Choroid plexus epithelial cell (primary cell): ENCODE measurements at places on chromosomes 16 and 17.

GRCh38 chr16:72844225-72844920 is 203.6 kb downstream of the ZFHX3 start:
- no peak for DNase-seq

DNA sequence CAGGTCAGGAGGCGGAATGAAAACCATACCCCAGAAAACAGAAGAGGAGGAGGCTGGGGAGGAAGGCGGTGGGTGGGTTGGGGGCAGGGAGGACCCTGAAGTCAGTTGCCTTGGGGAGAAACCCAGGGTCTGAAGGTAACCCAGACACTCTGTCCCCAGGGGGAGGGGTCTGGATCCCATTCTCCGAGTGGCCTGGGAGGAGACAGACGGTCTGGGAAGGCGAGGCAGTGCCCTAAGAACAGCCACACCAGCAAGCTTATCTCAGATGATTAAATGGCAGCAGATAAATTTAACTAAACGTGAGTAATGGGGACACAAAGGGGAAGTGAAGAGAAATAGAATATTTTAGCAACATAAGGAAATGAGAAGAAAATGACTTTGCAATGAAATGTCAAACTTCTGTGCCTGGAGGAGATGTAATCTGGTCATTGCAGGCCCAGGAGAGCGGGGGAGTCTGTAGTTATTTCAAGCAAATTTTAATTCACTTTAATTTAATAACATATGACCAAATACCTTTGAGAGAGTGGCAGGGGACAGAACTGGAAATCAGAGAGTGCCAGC is 21.4 kb upstream of the ZFP90 start:
- DNase-seq: no peak

DNA sequence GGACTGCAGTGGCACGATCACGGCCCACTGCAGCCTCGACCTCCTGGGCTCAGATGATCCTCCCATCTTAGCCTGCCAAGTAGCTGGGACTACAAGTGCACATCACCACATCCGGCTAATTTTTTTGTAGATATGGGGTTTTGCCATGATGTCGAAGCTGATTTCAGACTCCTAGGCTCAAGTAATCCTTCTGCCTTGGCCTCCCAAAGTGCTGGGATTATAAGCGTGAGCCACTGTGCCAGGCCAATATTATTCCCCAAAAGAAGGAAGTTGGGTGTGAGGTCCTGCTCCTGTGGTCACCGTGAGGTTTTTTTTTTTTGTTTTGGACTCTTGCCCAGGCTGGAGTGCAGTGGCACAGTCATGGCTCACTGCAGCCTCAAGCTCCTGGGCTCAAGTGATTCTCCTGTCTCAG is 1.5 kb downstream of the AMZ2 start:
- DNase-seq: no peak

- DNase-seq: no peak
Observed at GRCh38 chr17:74639704-74640151, 16.2 kb upstream of the CD300E start.

GRCh38 chr16:85974428-85975375 is 75.7 kb downstream of the IRF8 start:
- no peak for DNase-seq

DNA sequence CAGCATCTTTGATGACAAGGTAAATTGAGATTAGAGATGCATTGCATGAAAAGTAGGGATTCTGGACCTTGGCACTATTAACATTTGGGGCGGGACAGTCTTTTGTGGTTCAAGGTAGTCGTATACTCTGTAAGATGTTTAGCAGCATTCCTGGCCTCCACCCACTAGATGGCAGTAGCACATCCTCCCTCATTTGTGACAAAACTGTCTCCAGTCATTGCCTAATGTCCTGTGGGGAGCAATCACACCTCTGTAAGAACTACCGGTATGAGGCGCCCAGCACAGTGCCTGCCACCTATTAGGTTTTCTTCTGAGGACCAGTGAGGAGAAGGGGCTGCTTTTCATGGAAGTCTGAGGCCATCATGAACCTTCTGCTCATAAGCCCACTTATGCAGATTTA is 180.8 kb downstream of the RBFOX1 start:
- no peak for DNase-seq

- DNase-seq: peak; percentile 74
Observed at GRCh38 chr17:51764387-51764971, 394.0 kb downstream of the CA10 start.

DNA sequence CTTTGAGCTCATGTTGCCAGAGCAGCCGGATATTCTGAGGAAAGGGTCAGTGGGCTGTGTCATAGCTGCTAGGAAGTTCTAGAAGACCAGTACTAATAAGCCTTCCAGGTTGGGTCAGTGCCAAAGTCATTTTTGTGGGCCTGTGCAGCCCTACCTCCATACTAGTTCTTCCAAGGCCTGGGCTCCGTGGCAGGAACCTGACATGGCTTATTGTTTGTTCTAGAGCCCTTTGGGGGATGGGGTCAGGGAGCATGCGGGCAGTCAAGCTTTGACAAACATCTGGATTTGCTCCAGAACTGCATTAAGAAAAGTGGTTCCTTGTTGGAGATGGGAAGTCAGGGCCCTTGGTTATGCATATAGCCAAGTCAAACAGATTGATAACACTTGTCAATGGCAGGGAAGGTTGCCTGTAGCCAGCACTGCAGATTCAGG is 7.6 kb downstream of the ALKBH5 start:
- peak; percentile 33 for DNase-seq

DNA sequence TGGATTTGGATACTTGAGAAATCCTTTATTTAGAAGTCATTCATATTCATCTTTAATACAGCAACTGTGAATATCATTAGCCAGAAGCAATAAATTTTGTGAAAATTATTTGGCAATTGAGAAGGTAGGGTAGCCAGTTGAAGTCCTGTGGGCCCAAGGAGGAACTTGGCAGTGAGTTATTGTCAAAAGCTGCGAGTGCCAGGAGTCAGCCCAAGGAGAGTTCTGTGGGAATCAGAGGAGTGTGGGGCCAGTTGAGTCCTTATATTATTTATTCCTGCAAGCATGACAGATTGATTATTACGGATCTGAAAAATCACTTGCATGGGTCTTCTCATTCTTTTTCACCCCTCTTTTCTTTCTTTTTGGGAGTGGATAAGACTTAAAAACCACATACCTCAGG is 38.3 kb downstream of the PRKCA start:
- no peak for DNase-seq

DNA sequence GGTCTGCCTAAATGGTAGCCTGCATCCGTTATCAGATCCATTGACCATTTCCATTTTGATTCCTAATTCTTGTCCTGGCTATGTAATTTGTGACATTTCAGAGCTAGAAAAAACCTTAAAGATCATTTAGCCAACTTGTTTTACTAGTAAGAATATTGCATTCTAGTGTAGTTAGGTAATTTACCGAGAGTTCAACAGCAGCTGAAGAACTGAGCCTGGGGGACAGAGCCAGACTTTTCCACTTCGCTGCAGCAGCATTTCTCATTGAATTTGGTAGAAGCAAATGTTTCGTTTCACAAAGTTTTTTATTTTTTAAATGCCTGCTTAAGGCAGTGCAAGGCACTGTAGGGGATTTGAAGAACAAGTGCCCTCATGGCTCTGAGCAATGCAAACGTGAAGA is 59.2 kb upstream of the MARCHF10 start:
- no peak for DNase-seq

DNA sequence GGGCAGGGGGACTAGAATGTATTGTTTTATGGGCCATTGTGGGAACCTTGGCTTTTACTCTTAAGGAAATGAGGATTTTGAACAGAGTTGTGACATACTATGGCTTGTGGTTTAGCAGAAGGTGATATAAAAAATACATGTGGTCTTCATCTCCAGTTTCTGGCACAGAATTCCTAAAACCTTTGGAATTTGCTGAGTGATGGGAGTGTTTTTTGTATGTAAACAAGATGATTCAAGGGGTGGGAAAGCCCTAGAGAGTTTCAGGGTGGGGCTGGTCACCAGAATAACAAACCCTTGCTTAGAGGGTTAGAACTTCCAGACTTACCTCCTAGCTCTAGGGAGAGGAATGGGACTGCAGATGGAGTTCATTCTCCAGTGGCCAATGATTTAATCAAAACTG is 316.1 kb downstream of the PHKB start:
- DNase-seq: peak; percentile 26

DNA sequence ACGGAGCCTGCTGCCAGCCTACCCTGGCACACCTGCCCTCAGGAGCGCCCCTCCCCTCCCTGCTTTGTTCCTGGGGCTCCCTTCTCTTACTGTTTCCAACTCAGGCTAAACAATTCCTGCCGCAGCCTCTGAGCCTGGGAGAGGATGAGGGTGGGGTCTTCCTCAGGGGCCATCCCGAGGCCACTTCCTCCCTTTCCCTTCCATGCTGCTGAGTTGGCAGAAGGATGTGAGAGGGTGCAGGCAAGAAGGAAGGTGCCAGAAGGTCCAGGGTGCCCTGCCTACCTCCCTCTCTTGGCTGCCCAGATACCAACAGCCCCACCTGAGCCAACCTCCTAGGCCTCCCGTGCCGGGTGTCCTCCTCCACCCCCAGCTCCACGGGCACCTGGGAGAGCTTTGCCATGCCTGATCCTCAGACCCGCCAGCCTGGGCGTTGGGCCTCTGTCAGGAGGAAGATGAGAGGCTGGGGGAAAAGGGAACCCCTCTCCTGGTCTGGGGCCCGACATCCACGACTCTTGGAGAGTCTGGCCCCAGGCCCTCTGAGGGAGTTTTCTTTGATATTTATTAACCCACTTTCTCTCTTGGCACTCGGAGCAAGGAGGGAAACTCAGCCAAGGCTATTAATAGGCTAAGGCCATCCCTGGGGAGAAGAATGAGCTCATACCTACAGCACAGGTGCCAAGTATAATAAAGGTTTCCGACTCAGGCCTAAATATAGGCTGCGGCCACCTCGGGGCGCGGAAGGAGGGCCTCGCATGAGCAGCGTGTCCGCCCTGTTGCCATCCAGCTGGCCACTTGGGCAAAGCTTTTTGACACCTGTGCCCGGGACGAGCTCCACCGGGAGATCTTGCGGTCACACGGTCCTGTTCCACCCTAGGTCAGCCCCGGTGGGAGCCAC is 232.0 kb downstream of the ENGASE start:
- no peak for DNase-seq

- DNase-seq: no peak
Observed at GRCh38 chr17:27269201-27269600, 24.7 kb upstream of the WSB1 start.

DNA sequence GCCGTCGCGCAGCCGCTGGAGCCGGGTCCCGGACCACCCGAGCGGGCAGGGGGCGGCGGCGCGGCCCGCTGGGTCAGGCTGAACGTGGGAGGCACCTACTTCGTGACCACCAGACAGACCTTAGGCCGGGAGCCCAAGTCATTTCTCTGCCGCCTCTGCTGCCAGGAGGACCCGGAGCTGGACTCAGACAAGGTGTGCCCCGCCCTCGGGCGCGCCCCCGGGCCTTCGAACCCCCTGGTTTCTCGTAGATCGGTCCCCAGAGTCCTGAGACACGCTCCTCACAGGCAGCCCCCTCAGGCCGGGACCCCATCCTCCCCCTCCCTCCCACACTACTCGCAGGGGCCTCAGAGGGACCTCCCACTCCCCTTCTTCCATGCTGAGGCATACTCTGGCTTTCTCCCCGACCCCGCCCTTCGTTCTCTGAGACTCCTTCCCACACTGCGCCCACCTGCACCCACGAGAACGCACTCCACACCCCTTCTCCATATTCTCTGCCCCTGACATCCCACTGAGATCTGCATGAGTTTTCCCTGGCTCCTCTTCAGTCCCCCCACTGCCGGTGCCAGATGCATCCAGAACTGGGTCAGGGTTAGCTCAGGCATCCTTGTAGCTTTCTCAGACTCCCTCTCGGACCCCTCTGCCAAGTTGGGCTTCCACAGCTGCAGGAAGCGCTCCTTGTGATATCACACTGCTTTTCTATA is 523 bp downstream of the KCTD2 start:
- DNase-seq: no peak

DNA sequence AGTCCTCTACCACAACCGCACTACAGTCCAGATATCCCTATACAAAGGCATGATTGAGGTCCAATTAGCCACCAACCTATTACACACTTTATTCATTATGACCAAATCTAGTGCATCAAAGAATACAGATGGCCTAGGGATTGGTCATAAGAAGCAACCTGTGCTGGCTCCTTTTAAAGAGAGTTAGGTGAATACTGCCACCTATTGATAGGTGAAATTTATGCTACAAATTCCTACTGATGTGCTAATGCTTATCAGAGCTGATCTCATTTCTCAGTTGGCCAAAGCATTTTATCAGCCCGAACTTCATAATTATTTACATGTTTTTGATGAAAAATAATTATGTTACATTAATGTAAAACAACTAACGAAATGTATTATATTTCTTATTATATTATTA is 166.3 kb downstream of the ANKFN1 start:
- peak; percentile 71 for DNase-seq

GRCh38 chr17:13807103-13807502 is 205.4 kb upstream of the HS3ST3A1 start:
- no peak for DNase-seq

GRCh38 chr16:49605536-49606254 is 232.1 kb downstream of the C16orf78 start:
- no peak for DNase-seq

DNA sequence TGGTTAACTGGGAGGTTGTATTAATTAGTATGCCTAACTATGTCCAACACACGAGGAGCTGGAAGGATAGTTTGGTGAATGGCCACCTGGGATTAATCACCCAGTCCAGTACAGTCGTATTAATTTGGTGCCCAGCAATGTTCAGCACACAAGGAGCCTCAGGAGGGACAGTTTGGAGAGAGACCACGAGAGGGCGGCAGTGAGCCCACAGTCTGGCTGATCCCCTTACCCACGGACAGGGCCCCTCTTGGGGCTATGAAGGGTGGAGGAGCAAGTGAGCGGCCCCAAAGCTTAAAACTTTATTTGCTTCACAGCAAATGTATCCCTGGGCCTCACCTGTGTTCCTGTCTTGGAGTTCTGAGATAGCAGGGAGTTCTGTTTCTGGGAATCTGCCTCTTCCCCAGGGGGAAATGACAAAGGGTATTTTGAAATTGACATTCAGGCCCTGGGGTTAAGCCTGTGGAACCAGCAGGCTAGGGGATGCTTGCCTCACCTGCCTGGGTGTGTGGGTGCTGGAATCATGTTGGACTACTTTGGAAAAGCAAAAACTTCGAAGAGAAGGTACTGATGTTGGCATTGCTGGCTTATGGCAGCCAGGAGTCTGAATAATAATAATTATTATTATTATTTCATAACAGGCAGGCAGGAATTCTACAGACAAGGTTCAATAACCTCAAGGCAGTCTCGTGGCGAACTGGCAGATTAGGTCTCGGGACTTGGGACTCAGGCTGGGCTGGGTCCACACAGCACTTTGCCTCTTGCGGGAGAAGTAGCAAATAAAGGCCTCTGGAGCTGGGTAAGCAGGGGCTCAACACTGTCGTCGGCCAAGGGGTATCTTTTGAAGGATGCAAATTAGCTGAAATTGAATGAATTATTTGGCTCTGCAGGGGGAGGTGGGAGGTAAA is 227.6 kb upstream of the ASIC2 start:
- peak; percentile 31 for DNase-seq

DNA sequence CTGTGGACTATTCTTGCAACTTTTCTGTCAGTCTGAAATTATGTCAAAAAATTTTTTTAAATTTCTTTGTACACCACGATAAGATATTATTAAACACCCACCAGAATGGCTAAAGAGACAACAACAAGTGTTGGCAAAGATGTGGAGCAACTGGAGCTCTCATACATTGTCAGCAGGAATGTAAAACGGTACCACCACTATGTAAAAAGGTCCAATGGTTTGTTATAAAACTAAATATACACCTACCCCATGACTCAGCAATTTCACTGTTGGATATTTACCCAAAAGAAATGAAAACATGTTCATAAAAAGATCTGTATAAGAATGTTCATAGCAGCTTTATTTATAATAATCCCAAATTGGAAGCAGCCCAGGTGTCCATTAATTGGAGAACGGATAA is 7.2 kb downstream of the KIAA0753 start:
- DNase-seq: no peak

- DNase-seq: peak; percentile 89
Observed at GRCh38 chr17:81200695-81201580, 21.8 kb downstream of the CEP131 start.

GRCh38 chr17:4672751-4673150 is 31.2 kb downstream of the PELP1 start:
- no peak for DNase-seq
